ENCODE measurements at places on chromosomes 2 and 18.

GRCh38 chr18:38572554-38573111 lies 1007.0 kb upstream of the CELF4 start:
- DNase-seq = no peak

DNA sequence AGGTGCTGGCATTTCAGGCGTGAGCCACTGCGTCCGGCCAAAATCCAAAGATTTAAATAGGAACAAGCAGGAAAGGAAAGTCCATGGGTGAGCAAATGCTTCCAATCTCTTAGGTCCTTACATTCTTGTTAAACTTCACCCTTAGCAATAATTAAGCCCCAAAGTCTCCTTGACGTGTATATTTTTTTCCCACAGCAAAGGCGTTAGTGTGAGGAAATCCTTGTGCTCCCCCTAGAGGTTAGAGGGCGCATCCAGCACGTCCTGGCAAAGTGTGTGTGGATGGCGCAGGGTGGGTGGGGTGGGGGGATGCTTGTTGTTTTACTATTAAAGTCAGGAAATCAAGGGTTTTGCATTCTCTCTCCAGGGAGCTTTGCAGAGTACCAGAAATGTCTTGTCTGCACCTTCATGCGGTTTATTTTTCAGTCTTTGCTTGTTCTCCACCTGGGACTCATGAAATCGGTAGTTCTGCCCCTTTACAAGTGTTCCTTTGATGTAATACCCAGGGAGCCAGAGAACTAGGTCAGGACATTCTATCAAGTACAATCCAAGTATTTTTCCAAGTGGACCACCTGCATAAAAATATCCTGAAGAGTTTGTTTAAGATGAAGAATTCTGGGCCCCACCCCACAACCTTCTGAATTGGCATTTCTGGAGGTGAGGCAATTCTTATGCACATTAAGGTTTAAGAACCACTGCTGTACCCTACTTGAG lies 22.2 kb upstream of the ITSN2 start:
- peak; percentile 14 for DNase-seq

DNA sequence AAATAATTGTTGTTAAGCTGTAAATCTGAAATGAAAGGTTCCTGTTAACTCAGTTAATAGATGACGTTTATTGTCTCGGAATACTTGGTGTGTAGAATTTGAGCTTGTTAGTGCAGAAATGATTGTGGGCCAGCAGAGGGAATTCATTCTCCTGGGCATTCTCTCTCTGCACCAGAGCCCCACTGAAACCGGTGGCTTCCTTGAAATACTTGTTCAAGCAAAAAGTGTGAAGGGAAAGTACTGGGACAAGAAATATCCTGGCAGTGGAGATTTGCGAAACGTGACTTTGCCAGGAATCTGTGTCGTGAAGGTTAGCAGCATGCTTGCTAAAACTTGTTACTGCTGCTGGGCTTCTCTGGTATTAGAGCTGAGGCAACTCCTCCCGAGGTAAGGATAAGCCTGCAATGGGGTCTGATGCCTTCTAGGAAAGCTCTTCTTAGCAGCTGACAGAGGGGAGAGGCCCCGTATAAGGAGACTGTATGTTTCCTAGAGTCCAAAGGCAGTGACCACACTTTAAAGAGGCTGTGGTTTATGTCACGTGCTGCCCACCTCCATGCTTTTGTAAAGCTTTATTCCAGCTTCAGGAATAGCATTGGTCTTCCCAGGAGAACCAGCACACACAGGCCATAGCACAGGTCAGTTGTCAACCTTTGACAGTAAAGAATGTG lies 2.0 kb downstream of the ITGA6 start:
- DNase-seq = no peak

GRCh38 chr2:218781691-218782527 lies at the start of gene CYP27A1:
Gene CYP27A1, plus strand, starts transcription at chr2:218782147. Its CDS starts 36 bp downstream, at chr2:218782183.
- DNase-seq = no peak

DNA sequence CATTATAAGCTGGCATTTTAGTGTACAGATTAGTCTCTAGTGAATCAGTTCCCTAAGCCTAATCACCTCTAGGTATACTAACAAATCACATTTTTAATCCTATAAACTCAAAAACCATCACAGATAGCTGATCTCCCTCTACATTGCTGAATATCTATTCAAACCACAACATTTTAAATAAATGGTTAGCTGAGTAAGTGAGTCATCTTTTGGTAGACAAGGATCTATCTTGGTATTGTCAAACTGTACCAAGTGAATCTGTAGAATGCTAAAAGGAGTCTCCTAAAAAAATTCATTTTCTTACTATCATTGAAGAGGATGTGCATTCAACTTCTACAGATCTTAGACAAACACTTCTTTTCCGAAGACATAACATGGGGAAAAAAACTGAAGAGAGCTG lies 40.7 kb downstream of the INO80D start:
- DNase-seq = no peak

DNA sequence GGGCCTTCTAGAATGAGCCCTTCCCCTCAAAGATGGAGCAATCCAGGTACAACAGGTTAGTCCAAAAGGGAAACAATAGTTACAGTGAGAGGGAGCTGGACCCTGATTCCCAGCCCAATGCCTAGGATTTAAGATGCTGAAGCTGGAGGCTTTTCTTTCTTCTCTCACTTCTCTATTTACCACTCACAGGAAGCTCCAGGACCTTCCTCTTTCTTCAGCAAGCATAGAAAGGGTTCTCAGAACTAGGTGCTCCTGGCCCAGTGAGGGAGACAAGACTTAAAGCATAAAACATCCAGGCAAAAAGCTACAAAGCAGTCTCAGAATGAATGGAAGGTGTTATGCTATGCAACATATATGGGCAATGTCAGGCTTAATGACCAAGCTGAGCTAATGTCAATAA lies 279.0 kb downstream of the SRBD1 start:
- no peak for DNase-seq

DNA sequence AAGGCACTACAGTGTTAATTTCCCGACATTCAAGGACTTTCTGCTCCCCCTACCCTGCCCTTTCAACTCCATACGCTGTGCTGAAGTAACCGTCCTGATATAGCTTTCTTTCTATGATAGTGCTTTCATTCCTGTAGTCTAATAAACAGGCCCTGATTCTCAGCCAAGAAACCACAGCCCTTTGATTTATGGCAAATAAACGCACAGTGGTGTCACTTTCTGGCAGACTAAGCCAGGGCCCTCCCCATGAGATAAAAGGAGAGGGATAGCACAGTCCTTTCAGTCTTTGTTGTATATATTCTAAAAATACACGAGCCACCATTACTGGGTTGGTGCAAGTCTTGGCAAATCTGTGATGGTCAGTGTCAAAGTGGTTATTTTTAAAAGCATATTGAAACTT lies 291.2 kb downstream of the ALPK2 start:
- no peak for DNase-seq

- no peak for DNase-seq
Measured at GRCh38 chr2:50752237-50752636, 279.7 kb downstream of the NRXN1 start.

DNA sequence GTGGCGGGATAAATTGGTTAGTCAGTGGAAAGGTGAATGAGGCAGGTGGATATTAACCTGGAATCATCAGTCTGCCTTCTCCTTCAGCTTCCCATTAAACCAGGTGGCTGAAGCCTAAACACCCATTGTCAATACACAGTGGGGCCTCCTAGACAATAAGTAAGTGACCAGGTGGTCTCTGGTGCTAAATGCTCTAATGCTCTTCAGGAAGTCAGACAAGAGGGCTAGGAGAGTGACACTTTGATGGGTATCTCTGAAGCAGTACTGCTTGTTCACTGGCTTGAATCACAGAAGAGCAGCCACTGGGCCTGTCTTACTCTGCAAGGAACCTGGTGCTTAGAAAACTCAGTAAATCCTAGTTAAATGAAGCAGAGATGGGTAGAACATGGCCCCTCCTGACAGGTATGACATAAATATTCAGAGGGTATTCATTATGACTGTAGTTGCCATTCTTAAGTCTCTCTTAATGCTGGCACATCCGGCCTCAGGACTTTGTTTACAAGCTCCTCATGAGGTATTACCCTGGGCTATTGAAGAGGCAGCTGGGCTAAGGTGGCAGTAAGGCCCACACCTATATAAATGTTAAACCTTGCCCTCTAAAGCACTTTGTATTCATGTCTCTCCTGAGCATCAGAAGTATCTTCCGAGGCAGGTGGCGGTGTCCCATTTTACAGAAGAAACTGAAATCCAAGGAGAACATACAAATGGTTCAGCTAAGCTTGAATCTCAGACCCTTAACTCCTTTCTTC lies 104.9 kb downstream of the NCK2 start:
- no peak for DNase-seq

- DNase-seq = no peak
Measured at GRCh38 chr18:36590621-36591580, 237.9 kb downstream of the TPGS2 start.

DNA sequence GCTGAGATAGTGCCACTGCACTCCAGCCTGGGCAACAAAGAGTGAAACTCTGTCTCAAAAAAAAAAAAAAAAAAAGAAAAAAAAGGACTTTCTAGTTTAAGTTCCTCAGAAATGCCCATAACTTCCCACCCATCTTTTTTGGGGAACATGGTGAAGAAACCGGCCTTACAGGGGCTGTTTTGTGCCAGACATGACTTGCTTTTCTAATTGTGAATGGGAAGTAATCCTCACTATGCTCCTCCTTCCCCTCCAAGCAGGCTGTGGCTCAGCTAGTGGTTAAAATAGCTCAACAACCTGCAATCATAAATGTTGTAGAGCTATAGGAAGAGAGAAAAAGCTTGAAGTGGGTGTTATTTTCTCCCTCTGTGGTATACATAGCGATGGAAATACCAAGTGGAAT lies 34.1 kb upstream of the OLA1 start:
- DNase-seq = no peak

- DNase-seq = peak; percentile 6
Measured at GRCh38 chr2:209431701-209432100, 7.9 kb downstream of the MAP2 start.

GRCh38 chr2:127463155-127463991 lies 45.1 kb downstream of the PROC start:
- no peak for DNase-seq

- DNase-seq = no peak
Measured at GRCh38 chr2:167853717-167854116, 393.7 kb downstream of the STK39 start.

- DNase-seq = no peak
Measured at GRCh38 chr2:235954281-235954680, 213.9 kb downstream of the GBX2 start.

DNA sequence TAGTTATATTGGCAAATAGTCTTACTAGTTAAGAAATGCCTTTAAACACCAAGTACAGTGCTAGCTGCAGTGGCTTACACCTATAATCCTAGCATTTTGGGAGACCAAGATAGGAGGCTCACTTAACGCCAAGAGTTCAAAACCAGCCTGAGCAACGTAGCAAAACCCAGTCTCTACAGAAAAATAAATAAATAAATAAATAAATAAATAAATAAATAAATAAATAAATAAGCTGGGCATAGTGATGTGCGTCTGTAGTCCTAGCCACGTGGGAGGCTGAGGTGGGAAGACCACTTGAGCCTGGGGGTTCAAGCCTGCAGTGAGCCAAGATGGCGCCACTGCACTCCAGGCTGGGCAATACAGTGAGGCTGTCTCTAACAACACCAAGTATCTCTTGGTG lies 158.6 kb upstream of the ALPP start:
- no peak for DNase-seq
